ENCODE measurements at places on chromosomes 5 and 9.

DNA sequence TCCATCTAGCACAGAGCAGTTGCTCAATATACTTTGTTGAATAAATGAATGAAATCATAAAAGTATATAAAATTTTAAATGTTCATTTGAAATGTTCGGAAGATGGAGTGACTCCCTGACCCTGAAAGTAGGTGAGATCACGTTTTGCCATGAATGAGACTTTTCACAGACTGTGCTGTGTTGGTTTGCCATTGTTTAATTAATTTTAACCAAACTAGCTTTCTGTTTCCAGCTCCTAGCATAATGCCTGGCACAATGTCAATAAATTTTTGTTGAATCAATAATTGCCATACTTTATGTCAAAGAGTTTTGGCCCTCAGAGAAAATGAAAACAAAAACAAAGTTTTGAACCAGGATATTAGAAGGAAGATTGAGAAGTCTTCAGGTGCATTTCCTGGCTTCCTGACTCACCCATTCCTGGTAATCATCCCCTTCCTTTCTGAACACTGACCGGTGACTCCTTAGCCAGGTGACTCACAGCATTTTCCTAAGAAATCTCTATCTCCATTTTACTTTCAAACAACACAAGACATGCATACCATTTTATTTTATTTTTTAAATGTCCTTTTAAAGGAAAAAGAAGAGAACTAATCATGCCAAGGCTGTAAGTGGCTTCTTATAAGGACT, 15.1 kb downstream of the SLC28A3 start:
- DNase-seq, result no peak

GRCh38 chr9:93186215-93186945, 2.4 kb downstream of the WNK2 start:
- no peak for DNase-seq

- no peak for DNase-seq
Measured at GRCh38 chr5:137236849-137237507, 262.1 kb downstream of the SPOCK1 start.

DNA sequence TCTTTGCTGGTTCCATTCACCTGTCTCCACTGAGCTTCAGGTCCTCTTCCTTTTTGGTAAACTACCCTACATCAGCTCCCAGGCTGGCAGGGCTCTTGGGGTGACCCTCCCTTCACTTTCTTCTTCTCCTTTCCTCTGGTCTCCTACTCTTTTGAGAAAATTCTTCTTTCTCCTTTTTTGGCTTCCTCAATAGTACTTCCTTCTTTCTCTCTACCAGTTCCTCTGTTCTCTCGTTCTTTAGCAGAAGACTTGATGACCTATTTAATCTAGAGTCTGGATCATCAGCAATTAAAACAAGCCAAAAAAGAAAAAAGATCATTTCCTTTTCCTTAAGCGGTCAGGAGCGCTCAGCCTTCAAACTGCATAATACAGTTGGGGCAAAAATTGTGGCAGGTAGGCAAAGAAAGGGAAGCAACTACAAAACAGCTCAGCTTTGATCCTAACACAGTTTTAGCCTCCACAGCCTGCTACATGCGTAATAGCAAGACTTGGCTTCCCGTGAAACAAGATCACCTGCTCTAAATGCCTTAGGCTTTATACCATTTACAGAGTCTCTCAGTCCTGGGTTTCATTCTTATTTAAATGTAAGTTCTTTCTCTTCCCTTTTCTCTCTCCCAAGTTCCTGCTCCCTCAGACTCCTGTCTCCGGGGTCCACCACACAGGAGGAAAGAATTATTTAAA, 14.0 kb upstream of the GSN start:
- no peak for DNase-seq

Data from T-helper 2 cell (primary cell).